Regular cardiac myocyte (primary cell): ENCODE measurements at places on chromosomes 11 and 22. TPM values are rescaled to one million over a fixed set of nuclear protein-coding genes. Genes with fewer than 3 reads are reported as not detected.

C11orf42 gene
- total RNA-seq, result not detected in 2 replicates

FADS2 gene
- 57.5 and 125 TPM in 2 replicates for total RNA-seq

APOL5 gene
- under 0.01 TPM in 1 of 2 replicates, not detected in the other for total RNA-seq

KDM4D gene
- total RNA-seq, result 0.56 and 0.77 TPM in 2 replicates

PAFAH1B2 gene
- total RNA-seq, result 187 and 197 TPM in 2 replicates

PHF21B gene
- not detected in 2 replicates for total RNA-seq
